ENCODE measurements at places on chromosomes 2 and 18. TPM values are rescaled to one million over a fixed set of nuclear protein-coding genes. Genes with fewer than 3 reads are reported as not detected.

DNA sequence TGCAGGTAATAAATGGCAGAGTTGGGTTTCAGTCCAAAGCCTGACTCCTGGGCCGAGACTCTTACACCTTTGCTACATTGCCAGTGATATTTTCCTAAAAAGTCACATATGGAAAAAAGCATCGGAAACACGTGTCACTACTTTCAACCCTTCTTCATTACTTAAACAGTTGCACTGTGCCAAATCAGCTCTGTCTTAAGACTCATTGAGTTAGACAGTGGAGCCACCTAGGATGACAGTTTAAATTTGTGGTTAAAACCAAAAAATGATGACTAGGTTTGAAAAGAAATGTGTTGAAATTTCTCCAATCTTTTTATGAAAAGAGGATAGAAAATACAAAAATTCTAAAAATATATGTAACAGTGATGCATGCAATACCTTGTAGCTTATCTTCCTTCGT is 97.5 kb downstream of the TMEM247 start:
- no peak for DNase-seq

- no peak for DNase-seq
These were observed 679.7 kb downstream of the METTL4 start for GRCh38 chr18:1891641-1892040.

The EMX1 gene
- 0.26 TPM for total RNA-seq

- no peak for DNase-seq
These were observed 330.7 kb upstream of the CHAC2 start for GRCh38 chr2:53436882-53437281.

DNA sequence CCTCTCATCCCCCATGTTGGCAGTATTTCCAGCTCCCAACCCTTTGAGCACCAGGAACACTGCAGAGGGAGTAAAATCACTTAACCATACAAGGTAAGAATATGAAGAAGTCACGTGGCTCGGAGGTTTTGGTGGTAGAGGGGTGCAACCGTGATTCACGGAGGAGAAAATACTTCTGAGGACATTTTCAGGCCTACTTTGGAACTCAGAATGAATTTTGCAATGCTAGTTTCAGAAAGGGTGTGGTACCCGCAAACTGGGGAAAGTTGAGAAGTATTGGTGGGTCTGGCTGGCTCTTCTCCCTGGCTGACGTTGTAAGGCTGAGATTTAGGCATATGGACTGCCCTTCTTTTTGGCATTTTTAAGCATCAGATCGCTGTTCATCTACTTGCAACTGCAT is 442 bp downstream of the SERPINB5 start:
- DNase-seq = no peak

The DSG1 gene
- under 0.01 TPM for total RNA-seq

GRCh38 chr2:105362862-105363591 is 25.7 kb downstream of the C2orf49 start:
- no peak for DNase-seq

The ASXL3 gene
- total RNA-seq = 3.6 TPM
